ENCODE measurements at places on chromosomes 2 and 18. TPM values are rescaled to one million over a fixed set of nuclear protein-coding genes. Genes with fewer than 3 reads are reported as not detected.

AQP4 gene
- 6.7 TPM for total RNA-seq

SPHKAP gene
- total RNA-seq, result not detected

PLCL1 gene
- 28.7 TPM for total RNA-seq

NEU2 gene
- not detected for total RNA-seq

PECR gene
- total RNA-seq, result 6.1 TPM

COL4A4 gene
- total RNA-seq, result 7.6 TPM

- no peak for DNase-seq
These were observed 2.1 kb downstream of the PLA2R1 start for GRCh38 chr2:160060297-160060696.

DNA sequence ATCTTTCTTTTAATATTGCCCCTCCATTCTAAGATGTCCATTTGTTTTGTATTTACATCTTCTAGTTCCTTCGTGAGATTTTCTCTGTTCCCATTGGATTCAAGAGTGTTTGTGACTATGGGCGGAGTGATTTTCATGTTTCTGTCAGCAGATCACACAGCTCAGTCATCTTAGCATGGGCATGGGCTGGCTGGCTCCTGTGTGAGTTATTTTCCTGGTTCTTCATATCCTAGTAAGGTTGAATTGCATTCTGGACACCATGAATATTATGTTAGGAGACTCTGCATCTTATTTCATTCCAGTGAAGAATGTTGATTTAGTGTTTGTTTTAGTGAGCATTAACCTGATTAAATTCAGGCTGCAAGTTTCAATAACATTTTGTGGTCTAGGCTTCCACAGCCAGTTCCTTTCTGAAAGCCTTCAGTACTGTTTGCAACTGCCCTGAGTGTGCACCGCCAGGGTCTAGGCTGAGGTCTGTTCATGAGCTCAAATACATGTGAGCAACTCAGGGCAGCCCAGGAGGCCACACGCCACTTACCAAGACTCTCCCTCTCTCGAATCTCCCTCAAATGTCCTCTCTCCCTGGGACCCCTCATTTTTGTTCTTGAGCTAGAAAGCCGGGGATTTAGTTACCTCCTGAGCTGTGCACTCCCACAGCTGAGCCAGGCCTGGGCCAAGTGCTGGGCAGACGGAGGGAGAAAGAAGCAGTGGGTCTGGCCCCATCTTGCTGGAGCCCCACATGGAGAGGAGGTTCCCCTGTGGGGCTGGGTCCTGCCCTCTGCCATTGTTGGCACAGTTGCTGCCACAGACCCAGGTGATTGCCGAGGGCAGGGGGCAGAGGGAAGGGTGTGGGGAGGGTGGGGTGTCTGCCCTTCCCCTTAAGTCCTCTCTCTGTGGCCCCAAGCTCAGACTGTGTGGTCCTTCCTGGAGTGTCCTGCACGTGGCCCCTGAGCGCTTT lies 145.9 kb downstream of the RTP5 start:
- DNase-seq, result no peak

- peak; percentile 78 for DNase-seq
These were observed 484.2 kb upstream of the NRP2 start for GRCh38 chr2:205198140-205198525.

DNA sequence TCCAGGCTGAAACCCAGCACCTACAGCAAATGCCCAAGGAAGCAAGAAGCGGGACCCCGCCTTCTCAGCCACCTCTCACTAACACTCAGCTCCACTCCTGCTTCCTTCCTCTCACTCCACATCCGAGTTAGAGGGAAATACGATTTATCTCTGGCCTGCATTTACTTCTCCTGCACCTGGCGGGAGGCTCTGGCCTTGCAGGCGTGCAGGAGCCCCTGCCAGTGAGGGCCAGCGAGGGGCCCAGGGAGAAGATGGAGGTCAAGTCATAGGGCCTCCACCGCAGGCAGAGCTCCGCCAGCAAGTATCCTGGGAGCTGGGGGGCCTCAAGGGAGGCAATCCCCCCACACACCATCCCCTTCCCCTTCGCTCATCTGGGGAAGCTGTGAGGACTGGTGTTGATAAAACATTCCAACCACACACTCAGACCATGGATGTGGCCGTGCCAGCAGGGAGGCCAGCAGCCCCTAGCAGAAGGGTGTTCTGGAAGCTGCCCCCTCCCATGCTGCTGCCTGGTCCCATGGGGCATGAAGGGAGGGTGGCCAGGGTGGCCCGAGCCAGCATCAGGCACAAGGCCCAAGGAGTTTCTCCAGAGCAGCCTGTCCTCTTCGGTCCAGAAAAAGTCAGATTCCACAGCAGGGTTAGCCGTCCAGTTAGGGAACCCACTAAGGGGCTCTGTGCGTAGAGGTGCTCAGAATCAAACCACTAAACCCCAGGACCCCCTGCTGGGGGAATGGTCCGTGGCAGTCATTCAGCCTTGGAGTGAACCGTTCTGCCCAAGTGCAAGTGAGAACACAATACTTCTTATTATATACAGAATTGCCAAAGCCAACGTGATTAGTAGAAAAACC lies 91.2 kb downstream of the HDAC4 start:
- DNase-seq, result peak; percentile 24

GRCh38 chr2:11744631-11745394 lies 1.6 kb upstream of the LPIN1 start:
- no peak for DNase-seq

DNA sequence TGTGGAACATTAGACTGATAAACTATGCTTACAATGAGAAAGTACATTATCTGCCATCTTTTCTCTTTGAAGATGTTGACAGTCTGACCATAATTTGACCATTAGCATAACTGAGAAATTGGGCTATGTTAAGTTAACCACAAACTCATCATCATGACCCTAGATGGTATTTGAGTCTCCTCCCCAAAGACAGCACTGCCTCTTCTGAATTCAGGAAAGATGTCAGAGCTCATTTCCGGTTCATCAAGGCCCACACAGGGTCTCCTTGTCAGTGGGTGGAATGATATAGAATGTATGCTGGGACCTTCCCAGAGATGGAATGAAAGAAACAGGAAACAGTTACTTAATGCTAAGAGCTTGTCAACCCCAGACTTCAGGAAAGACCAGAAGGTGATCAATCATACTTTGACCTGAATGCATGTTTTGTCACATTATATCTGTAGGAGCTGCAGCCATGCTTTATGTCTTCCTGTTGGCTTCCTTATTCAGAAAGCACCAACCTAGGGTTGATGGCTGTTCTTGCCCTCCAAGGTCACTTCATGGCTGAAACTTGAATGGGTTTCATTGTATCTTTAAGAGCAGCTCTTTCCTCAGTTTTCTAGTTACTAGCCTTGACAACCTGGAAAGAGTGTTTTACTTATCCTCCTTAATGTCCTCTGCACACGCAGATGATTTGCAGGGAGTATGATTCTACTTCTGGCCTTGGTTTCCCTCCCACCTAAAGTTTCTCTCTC lies 99.1 kb upstream of the NEUROD1 start:
- no peak for DNase-seq

- DNase-seq, result no peak
These were observed 172.0 kb upstream of the SERPINE2 start for GRCh38 chr2:224211181-224211480.

DNA sequence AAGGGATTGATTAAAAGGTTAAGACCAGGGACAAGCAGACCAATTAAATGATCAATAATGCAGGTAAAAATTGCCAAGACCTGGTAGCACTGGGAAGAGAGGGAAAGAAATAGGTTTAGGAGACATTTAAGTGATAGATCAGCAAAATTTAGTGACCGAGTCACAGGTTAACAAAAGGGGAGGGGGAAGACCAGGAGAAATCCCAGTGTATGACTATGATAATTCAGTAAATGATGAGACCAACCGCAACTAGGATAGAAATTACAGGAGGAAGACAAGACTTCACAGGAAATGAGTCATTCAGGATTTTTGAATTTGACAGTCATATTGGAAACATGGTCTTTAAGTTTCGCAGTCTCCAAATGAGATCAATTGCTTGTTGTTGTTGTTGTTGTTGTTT lies 62.9 kb downstream of the COBLL1 start:
- DNase-seq, result no peak

GRCh38 chr2:138028538-138028937 lies 64.3 kb downstream of the HNMT start:
- no peak for DNase-seq

- DNase-seq, result no peak
These were observed 26.6 kb upstream of the NAPG start for GRCh38 chr18:10499230-10499629.

DNA sequence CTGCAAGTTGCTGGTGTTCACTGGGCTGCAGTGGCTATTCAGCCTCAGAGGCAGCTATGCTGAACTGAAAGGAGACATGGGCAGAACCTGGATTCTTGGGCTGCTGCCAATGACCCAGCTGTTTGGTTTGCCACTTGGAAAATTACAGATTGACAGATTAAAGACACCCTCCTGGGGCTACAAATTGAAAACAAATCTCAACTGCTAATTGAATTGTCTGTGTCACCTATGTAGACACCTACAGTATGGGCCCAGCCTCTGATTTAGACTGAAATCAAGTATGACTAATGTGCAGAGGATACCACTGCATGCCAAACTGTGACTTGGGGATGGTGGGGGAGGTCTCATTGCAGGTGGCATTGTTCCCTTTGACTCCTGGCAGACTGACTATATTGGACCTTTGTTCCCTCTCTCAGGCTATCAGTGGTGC lies 42.8 kb downstream of the ITSN2 start:
- peak; percentile 77 for DNase-seq

- DNase-seq, result peak; percentile 24
These were observed 12.0 kb upstream of the ATP6V1C2 start for GRCh38 chr2:10709290-10709939.

GRCh38 chr18:79400591-79401381 lies 5.1 kb downstream of the NFATC1 start:
- DNase-seq, result no peak

- DNase-seq, result no peak
These were observed 63.4 kb downstream of the COL6A3 start for GRCh38 chr2:237350597-237350996.

GRCh38 chr2:238956676-238957075 lies 108.8 kb downstream of the TWIST2 start:
- no peak for DNase-seq

DNA sequence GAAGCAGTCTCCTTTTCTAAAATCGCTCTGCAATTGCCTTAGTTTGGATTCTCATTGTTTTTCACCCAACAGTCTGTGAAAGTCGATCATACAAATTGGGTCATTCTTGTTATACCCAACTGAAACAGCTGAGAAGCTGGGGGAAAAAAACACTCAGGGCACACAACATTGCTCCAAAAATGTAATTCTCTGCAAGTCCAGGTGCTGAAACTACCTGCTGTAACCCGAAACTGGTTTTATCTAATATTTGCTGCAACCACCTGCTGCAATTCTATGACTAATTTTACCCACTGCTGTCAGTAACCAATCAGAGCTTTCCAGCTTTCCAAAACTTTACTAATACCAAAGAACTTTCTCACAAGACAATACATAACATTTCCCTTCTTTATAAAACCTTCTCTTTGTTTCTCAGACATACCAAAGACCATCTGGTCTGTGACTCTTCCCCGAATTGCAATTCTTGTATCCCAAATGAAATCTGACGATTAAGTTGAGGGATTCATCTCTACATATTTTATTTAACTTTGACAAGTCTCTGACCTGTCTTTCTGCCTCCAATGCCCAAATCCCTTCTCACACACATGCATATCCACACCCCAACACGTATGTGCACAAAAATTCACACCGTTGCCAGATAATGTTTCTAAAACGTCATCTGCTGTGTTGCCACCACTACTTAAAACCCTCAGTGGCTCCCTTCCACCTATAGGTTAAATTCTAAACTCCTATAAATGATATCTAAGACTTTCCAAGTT lies 198.3 kb downstream of the PIEZO2 start:
- no peak for DNase-seq

- DNase-seq, result no peak
These were observed 140.0 kb upstream of the CYP1B1 start for GRCh38 chr2:38215993-38216392.
